Tongue (tissue), 3 donors: ENCODE measurements at places on chromosomes 3 and 15.

DNA sequence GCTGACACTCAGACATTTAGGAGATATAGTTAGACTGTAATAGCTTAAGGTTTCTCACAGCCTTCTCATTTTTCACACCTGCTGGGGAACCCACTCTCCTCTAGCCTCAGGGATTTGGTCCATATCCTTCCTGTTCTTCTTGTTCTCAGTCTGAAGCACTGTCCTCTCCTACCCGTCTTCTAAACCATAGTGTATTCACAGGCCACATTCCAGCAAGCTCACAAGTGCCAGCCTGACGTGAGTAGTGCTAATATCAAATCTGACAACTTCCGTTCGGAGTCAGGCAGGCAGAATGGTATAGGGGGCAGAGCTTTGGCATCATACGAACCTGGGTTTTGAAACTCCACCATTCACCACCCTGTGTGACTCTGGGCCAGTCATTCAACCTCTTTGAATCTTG, 6.9 kb upstream of the CA12 start:
- DNase-seq, result no peak

DNA sequence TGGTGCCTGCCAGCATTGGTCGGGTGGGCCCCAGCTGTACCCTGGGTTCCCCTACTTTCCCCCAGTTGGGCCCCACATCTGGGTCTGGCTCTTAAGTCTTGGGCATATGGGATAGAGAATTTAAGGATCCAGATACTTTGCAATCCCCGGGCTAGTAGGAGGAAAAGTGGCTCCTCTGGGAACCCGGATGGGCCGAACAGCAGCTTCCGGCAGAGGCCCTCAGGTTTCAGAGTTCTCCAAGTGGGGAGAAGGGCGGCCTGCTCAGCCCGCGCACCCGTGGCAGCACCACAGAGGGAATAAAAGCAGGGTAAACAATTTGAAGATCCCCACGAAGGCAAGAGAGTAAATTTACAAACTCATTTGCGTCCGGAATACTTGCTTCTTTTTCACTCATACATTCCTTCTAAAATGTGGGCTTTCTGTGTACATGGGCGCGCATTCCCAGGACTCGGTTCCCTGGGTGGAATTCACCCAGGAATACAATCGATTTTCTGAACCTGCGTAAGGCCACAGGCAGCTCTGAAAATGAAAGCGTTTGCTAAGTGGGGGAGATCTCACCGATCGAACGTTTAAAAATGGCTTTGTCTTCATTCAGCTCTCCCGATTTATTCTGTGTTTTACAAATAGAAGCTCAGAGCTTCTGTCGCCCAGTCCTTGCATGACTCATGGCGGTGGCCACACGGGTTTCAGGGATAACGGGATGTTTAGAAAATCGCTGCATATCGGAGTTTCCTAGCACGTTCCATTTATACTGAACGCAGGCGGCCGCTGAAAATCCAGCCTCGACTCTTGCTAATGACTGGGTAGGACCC, 74.0 kb upstream of the POLG start:
- DNase-seq, result no peak

DNA sequence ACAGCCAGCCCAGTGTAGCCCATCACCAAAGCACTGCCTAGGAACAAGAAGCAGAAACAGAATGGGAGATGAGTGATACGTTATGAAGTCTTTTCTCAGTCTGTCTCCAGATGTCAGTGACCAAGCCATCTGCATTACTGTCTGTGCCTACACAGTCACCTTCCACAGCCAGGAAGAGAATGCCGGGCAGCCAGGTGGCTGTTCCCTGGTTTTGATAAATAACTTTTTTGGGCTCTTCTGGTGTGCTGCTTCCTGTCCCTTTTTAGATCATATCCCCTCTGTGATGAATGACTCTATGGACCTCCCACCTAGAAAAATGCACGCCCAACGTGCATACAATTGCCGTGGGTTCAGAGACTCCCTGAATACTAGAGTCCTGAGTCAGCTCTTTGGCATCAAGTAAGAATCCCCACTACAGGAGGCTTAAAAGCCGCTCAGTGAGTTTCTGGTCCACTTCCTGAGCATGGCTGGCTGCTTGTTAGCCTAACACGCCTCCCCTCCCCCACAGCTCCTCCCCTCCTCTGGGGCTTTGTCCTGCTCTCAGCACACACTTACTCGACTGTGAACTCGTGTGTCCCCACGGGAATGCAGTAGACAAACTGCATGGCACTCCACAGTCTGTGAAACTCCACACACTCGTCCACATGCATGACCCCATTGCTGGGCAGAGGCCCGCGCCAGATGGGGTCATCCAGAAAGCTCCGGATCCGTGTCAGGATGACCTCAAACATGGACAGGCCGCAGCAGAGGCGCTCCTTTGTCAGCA, 34.7 kb downstream of the NIPA2 start:
- DNase-seq, result no peak

DNA sequence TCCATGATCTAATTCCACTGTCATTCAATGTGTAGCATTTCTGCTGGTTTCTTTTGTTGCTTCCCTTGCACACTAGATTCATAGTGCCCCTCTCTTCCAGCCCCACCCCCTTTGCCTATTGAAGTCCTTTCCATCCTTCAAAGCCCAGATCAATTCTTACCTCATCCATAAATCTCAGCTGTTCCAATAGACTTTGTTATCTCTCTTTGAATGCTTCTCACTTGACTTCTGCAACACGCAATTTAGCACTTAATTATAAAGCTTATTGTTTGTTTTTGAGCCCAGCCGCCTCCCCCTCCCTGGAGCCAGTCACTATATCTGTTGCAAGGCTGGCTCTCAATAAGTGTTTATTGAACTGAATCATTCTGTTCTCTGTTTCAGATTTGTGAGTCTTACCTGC, 174.6 kb upstream of the TBL1XR1 start:
- DNase-seq, result no peak

GRCh38 chr3:171846597-171846996, 3.4 kb downstream of the TMEM212 start:
- DNase-seq, result no peak

- peak; percentile 36 for DNase-seq
Measured at GRCh38 chr3:14118400-14119381, 6.0 kb downstream of the CHCHD4 start.

- no peak for DNase-seq
Measured at GRCh38 chr15:67977414-67978089, 76.6 kb upstream of the PIAS1 start.

- no peak for DNase-seq
Measured at GRCh38 chr3:99971761-99972160, 142.5 kb downstream of the FILIP1L start.

GRCh38 chr15:101620671-101621070, 31.5 kb downstream of the TM2D3 start:
- DNase-seq, result no peak

DNA sequence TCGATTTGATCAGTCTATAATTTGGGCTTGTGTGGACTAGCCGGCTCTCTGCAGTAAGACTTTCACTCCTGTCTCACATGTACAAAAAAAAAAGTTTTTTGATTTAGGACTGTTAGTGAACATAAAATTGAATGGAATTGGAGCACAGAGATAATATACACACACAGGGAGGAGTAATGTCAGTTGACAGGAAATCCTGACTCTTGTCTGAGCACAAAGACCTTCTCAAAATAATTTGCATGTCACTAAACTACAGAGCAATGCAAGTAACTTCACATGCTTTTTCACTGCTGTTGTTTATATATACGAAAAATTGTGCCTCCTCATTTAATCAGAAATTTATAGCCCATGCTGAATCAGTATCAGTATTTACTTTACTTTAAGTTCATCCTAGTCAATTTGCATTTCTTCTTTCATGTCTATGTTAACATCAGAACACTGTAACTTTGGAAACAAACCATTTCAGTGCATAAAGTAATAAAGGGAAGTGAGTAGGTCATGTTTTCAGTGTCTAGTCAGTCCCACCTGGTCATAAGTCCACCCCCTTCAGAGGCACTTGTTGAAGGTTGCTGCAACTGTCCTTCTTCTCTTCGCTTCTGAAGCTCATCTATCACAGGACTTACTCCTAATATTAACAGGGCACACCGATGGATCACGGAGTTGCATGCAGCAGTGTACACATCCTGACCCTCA, 115.8 kb downstream of the FBXL22 start:
- no peak for DNase-seq

- DNase-seq, result no peak
Measured at GRCh38 chr3:88147261-88147660, 2.5 kb upstream of the C3orf38 start.

DNA sequence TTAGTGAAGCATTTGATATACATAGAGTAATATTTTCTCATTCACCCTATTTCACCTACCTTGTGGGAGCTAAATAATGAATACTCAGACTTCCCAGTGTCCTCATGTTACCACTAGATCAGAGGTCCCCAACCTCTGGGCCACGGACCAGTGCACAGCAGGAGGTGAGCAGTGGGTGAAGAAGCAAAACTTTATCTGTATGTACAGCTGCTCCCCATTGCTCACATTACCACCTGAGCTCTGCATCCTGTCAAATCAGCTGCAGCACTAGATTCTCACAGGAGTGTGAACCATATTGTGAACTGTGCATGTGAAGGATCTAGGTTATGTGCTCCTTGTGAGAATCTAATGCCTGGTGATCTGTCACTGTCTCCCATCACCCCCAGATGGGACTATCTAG, 79.4 kb downstream of the RETNLB start:
- DNase-seq, result no peak

- no peak for DNase-seq
Measured at GRCh38 chr3:169145540-169146178, 517.9 kb downstream of the MECOM start.

GRCh38 chr15:85027033-85027380, 45.4 kb downstream of the PDE8A start:
- no peak for DNase-seq

DNA sequence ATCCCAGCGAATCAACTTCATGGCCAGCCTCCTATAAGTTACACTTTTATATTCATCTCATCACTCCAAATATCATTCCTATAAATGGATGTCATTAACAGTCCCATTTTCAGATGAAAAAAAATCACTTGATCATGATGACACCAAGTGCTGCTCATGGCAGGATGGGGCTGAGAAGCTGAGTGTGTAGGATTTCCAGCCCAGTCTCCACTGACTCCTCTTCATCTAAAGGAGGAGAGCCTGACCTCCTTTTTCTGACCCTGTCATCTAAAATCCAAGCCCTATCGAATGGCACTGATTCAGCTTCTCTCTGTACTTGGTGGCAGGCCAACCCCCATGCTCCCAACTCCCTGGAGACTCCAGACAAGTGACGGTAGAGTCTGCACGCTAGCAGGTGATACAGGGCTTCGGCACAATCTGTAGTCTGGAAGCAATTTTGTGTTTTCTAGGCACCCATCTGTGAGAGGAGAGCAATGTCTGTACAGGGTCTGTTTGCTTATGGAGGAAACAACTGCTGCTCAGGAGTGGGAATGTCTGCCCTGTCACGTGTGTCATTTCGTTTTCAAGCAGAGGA, 103.2 kb downstream of the EPHB1 start:
- DNase-seq, result no peak

DNA sequence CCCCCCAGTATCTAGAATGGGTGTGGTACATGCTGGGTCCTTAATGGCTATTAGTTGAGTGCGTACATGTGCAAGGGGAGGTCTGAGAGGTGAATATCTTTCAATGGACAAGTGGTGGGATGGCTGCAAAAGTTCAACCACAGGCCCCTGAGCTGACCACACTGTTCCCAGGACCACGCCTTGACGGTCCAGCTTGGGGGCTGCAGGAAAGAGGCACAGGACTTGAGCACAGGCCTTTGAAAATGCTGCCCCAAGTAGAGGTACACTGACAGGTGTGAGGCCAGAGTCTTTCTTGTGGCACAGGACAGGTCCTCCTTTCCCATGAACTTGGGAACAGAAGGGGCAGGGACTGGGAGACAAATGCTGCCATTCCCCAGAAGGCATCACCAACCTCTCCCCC, 24.0 kb downstream of the AMOTL2 start:
- DNase-seq, result no peak

- no peak for DNase-seq
Measured at GRCh38 chr3:128012050-128012449, 40.2 kb upstream of the SEC61A1 start.

DNA sequence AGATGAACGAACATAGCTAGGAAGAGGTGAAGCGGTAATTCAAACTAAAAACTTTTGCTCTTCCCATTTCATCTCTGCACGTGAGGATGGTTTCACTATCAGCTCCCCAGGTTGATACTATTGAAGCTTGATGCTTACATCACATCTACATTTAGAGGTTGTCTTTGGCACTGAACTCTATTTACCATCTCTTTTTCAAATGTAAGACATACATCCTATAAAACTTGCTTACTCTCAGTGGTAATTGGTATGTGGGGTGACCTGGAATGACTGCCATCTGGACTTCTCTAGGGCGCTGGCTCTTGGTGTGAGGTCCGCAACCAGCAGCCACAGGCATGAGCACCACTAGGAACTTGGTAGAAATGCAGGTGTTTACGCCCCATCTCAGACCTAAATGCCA, 118.1 kb downstream of the AKAP13 start:
- DNase-seq, result no peak

- no peak for DNase-seq
Measured at GRCh38 chr15:70933411-70933810, 40.8 kb downstream of the LRRC49 start.

- DNase-seq, result no peak
Measured at GRCh38 chr3:122921791-122922651, 105.5 kb downstream of the SEMA5B start.

DNA sequence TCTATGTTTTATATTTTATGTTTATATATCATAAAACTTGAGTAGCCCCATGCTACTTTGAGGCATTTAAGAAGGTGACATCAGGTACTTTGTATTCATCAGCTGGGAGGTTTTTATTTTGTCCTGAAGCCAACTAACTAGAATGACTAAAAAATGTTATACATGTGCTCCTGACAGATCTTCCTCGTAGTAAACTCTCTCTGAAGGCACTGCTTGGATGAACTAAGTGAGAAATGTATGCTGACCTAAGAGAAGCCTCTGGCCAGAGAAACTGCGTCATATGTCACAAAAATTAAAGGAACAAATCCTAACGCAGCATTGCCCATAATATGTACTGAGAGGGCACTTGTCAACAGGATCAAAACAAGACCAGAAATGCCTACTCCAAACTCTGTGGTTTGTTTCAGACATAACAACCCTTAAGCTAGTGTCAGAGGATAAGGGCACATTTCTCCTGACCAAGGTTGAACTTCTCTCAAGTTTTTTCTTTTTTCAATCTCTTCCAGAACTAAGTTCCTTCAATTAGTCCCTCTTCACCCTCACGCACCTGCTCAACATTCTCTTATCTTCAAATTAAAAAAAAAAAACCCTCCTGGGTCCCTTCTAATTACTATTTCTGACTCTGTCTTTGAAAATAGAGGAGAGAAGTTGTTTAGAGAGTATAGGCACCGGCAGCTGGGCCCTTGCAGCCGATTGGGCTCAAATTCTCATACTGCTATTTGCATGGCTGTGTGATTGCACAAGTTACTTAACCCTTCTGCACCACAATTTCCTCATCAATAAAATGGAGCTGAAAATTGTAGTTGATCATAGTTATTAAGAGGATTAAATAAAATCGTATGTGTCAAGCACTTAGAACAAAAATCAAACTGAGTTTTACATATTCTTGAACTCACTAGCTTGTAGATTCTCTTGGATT, 159.0 kb downstream of the FRMD5 start:
- DNase-seq, result no peak

- DNase-seq, result no peak
Measured at GRCh38 chr3:106534206-106534605, 665.4 kb upstream of the CBLB start.
